ENCODE measurements at places on chromosomes 1 and 21.

DNA sequence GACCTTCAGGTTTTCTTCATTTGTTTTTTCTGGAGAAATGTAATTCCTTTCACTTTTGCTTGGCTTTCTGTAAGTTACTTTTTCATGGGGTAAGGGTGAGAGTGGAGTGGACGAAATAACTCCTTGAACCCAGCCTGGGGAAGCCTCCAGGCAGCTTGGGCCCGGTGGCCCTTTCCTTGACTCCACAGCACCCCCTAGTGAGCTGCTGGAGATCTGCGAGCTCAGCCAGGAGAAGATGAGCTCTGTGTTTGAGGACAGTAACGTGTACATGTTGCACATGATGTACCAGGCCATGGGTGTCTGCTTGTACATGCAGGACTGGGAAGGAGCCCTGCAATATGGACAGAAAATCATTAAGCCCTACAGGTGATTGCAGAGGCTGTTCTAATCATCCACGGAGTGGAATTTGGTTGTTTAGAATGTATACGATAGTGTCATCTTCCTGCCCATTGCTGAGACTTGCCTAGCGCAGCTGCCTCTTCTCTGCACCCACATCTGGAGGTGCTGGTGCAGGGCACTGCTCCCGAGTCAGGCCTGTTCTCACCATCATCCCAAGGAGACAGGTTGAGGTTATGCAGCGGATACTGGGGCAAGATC is 51.0 kb downstream of the SMYD2 start:
- no peak for DNase-seq

- no peak for DNase-seq
These were observed 659.0 kb downstream of the PTPRC start for GRCh38 chr1:199297887-199298286.

DNA sequence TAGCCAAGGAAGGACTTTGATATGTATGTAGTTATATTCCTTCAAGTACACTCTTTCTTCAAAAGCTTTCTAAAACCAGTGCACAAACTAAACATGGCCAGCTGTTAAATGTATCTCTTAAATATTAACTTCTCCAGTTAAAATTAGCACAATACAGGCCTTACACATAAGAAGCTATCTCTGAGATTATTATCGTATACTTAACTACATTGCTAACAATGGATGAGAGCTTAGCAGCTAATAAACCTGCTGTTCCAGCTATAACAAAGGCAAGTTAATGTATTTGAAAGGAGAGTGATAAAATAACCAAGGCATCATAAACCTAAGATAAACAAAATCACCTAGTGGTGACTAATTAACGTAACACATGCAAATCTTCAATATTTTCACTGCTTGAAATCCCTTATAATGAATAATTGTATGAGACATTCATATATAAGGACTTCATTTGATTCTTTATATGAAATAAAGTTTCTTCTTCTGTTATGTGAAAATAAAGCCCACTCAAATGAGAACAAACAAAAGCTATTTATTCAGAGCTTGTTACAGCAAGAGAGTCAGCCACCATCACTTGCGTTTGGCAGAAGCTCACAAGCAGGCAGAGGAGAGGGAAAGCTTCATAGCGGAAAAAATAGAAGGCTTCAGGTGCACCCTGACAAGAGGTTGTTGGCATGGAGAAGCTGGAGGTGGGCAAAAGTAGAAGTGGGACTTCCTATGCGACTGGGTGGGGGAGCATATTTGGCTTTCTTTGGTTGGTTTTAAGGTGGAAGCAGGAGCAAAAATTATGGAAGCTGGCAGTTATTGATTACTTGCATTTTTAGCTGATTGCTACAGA is 274.1 kb upstream of the CHRM3 start:
- no peak for DNase-seq

GRCh38 chr21:36501589-36501892 is 21.6 kb upstream of the CLDN14 start:
- no peak for DNase-seq

DNA sequence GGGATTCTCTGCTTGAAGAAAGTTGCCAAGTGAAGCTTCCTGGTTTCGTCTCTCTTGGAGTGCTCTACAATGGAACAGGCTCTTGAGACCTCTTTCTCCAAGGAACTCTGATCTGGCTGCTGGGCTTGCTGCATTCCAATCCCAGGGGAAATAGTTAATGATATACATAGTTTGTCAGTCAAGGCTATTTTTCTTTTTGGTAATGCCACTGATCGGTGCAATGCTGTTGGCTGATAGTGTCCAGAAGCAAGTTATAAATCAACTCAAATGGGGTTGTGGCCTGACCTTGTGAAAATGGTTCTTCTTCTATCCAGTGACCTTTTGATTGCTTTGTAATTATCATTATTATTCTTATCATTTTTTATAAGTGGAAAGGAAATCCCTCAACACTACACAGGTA is 48.4 kb upstream of the TNFSF18 start:
- no peak for DNase-seq

- DNase-seq: no peak
These were observed 1.7 kb downstream of the IL24 start for GRCh38 chr1:206898915-206899431.

DNA sequence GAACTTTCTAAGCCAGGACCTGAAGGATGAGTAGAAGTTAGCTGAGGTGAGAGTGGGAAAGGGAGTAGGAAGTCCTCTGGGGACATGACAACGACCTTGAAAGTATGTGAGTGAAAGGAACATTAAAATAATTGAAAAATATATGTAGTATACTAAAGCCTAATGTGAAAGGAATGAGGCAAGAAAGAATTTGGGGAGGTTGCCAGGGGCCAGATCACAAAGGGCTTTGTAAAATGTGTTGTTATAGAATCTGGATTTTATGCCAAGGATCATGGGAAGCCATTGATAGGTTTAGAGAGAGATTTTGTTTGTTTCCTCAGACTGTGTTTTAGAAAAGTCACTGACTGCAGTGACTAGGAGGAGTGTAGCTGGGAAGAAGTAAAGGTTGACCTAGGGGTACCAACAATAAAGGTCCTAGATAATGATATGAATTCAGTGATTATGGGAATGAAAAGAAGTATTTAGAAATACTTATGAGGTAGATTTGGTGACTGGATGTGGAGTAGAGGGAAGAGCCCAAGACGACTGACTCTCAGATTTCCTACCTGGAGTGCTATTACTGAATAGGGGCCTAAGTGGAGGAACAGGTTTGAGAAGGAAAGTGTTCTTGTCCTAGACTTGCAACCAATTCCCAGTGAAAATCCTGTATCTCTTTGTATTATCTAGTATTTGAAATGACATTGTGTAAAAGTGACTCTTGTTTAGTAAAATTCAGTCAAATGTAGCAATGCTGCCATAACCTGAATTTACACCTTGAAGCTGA is 179.8 kb downstream of the PHTF1 start:
- no peak for DNase-seq

GRCh38 chr1:234907940-234908405 is 220.7 kb downstream of the TOMM20 start:
- no peak for DNase-seq

- DNase-seq: no peak
These were observed 465.6 kb upstream of the ADGRL4 start for GRCh38 chr1:79472067-79472656.

GRCh38 chr1:91828583-91829281 is 57.2 kb downstream of the TGFBR3 start:
- DNase-seq: no peak

GRCh38 chr1:164561472-164561871 is 2.5 kb downstream of the PBX1 start:
- no peak for DNase-seq

- DNase-seq: no peak
These were observed 570.2 kb downstream of the DPYD start for GRCh38 chr1:97350662-97351061.

DNA sequence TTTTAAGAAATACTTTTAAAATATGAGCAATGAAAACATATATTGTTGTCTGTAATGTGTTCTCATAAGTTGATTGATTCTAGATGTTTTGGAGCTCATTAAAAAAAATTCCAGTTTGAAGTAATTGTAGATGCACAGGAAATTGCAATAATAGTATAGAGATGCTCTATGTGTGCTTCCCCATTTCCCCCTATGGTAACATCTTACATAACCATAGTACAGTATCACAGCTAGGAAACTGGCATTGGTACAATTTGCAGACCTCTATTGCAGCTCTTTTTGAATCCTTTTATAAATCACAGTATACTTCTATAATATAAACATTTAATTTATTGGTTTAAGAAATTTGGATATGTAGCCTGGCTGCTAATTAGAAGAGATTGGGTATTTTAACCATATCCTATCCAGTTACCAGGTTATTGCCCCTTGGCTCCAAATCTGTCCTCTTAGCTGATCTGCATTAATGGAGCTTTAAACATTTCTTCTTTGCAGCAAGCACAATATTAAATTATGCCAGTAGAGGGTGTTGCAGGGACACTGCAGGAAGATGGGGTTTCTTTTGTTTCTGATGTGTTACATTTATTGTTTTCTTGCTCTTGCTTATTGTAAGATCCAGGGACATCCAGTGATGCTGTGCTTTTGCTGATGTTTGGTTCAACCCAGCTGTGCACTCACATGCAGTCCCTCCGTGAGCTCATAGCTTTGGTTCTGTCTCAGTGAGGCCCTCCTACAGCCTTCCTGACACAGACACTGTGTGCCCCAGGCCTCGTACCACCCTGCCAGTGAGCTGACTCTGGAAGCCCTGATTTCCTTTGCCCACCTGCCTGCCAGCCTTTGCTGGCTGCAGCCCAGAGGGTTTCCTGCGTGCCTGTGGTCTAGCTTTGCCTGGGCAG is 103.3 kb downstream of the RABGAP1L start:
- no peak for DNase-seq

DNA sequence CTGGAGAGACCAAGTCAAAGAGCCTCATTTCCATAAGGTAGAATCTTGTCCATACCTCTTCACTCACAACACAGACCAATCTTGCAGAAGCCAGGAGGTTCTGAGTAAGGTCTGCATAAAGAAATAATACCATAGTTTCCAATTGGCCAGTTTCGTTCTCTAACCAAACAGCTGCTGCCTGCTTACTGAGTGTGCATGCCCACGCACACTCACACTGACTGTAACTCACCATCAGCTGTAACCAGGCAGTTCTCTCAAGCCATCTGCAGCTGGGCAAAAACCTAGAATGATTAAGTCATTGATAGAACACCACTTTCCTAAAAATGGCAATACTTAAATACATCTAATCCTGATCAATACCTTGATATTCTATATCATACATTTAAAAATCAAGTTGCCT is 106.6 kb upstream of the VAV3 start:
- no peak for DNase-seq

GRCh38 chr1:117622726-117623125 is 16.9 kb downstream of the TENT5C start:
- DNase-seq: no peak

- DNase-seq: no peak
These were observed 3.4 kb upstream of the CASQ2 start for GRCh38 chr1:115771847-115772457.

DNA sequence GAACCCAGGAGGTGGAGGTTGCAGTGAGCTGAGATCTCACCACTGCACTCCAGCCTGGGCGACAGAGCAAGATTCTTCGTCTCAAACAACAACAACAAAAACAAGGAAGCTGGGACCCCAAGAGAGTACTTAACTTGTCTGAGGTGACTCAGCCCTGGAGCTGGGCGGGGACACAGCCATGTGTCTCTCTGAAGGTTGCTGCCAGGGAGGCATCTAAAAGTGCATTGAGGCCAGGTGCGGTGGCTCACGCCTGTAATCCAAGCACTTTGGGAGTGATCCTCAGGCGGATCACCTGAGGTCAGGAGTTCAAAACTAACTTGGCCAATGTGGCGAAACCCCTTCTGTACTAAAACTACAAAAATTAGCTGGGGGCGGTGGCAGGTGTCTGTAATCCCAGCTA is 7.7 kb downstream of the IFI6 start:
- DNase-seq: no peak

GRCh38 chr1:231116738-231117137 is 45.1 kb upstream of the TRIM67 start:
- no peak for DNase-seq

DNA sequence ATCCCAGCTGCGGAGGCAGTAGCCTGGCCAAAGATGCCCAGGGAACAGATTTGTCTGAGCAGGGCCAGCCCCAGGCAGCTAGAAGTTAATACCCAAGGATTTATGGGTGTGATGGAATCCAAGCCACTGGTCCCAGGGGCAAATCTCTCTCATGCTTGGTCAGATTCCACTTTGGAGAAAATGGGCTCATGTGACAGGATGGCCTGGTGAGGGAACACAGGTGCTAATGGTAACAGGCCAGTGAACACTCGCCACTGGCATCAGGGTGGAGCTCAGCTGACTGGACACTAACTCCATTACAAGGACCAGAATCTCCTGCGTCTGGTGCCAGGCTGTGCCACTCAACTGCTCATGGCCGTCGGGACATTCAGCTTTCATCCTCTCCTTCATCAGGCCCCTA is 12.0 kb downstream of the MDM4 start:
- no peak for DNase-seq

GRCh38 chr1:116909512-116910378 is at the start of gene PTGFRN:
Gene PTGFRN, plus strand, starts transcription at chr1:116909916. Its CDS starts 288 bp downstream, at chr1:116910204.
- DNase-seq: no peak

DNA sequence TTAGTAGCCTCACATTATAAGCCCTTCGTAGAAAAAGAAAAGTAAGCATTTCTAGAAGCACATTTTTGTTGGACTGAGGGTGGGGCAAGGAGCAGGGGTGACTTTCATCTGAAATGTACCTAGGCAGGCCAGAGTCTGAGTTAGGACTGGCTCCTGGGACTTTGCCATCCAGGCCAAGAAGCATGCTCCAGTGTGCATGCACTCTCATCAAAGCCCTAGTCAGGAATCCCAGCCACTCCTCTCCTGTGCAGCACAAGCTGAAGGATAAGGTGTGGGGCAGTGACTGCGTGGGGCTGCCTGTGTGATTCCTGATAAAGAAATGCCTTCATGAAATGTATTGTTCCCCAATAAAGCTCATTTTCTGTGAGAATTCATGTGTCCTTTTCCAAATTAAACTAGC is 88.2 kb downstream of the GFI1 start:
- no peak for DNase-seq

DNA sequence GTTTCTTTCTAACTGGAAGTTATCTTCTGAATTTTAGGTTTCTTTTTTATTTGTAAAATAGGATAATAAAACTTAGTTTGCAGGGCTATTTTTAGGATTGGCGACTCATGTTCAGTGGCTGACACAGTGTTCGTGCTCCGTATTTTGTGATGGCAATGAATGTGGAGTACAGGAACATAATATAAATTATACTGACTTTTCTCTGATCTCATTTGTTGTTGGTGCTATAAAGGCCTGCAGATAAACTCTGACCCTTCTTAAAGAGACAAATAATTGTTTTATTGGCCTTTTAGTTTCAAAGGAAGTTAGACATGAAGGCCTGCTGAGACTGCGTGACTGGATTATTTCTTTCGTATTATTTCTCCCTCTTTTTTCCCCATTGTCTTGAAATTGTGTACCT is 339.6 kb downstream of the PDE4B start:
- DNase-seq: no peak

GRCh38 chr1:29785554-29785953 is 549.2 kb downstream of the PTPRU start:
- DNase-seq: no peak

GRCh38 chr1:107862064-107862463 is 102.9 kb downstream of the VAV3 start:
- DNase-seq: no peak

DNA sequence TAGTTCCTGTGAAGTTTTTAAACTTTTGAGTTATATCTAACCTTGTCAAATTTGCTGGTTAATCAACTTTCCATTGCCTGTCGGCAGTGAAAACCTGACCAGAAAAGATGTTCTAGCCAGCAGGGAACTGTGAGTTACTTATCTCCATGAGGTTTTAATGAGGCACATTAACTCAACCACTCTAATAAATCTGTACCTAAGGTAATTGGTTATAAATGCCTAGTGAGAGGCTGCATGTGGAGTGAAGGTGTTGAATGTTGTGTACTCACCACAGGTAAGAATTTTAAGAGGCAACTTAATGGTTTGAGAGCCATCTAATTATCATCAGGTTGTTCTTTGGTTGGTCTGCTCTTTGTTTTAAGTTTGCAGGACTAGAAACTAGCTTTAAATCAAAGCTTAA is 138.4 kb upstream of the LHX8 start:
- no peak for DNase-seq
